ENCODE measurements at places on chromosomes 7 and 10.
A peak's percentile ranks its signal among the peaks of the same experiment; 100 is the strongest.

DNA sequence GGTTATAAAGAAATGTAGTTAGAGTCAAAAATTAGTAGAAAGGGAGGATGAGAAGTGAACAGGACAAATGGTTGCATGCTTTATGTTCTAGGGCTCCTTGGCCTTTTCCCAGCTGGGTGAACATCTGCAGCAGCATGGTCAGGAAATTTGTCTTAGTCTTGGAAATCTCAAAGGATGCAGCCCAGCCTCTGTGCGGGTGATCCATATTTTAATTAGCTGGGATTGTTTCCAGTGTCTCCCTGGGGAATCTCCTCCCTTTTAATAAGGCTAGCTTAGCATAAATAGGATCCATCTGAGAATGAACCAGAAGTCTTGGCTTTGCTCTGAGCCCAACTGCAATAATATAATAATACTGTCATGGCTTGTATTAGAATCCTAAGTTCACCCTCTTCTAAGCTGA is 198.3 kb downstream of the PRKG1 start:
- DNase-seq: no peak

DNA sequence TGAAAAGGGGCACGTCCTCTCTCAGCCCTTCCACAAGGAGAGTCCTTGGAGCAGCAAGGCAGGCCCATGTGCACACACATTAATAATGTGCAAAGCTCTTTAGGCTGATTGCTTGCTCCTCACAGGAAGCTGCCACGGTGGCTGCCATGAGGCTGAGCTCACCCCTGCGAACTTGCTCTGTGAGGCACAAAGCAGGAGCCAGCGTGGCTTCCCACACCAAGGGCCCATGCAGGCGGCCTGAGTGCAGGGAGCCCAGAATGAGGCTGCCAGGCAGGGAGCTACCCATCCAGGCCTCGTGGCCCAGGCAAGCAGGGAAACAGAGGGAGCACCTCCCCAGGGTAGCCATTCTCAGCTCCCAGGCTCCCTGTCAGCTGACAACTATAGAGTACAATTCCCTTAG is 242.9 kb downstream of the GRID1 start:
- no peak for DNase-seq

DNA sequence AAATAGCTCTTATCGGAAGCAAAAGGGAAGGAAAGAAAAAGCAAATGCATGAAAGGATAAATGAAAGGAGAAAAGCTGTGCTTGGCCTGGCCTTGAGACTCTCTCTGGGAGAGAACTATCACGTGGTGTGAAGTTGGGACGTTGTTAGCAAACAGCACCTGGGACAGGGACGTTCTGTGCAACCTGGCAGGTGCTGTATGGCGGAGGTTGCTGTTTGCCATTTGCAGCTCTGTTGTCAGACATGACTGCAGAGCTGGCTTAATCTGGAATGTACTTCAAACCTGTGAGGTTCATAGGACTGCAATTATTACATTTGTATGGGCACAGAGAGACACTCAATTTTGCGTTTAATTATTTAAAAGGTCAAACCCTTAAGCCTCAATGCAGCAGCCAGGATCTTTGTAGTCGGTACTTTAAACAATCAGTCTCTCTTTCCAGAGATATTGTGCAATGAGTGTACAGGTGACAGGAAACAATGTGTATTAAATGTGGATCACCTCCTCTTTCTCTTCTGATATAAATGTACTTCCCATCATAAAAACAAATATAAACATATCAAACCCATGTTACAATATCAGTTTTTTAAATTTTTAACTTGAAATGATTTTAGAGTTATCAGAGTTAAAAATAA is 800.5 kb upstream of the KCND2 start:
- no peak for DNase-seq

- no peak for DNase-seq
Measured at GRCh38 chr10:111323389-111323966, 246.6 kb downstream of the ADRA2A start.

GRCh38 chr10:75677541-75677940 is 246.1 kb downstream of the LRMDA start:
- DNase-seq: no peak

DNA sequence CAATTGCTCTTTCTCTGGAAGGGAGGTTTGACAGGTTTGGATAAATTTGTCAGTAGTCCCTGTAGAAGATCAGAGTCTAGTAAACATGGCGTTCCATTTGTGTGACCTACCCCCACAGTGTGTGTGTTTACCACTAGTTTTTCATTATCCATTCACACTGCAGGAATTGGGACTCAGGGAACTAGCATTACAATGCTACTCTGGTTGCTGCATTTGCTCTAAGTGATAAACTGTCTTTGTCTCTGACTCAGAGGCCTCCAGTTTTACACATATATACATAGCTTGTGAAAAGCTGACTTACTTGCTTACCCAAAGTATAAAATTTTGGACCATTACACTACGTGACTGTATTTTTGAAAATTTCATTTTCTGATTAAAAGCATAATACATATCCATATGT is 1604.0 kb downstream of the REEP3 start:
- DNase-seq: no peak

GRCh38 chr10:71645185-71645584 is 74.4 kb downstream of the C10orf105 start:
- DNase-seq: no peak

DNA sequence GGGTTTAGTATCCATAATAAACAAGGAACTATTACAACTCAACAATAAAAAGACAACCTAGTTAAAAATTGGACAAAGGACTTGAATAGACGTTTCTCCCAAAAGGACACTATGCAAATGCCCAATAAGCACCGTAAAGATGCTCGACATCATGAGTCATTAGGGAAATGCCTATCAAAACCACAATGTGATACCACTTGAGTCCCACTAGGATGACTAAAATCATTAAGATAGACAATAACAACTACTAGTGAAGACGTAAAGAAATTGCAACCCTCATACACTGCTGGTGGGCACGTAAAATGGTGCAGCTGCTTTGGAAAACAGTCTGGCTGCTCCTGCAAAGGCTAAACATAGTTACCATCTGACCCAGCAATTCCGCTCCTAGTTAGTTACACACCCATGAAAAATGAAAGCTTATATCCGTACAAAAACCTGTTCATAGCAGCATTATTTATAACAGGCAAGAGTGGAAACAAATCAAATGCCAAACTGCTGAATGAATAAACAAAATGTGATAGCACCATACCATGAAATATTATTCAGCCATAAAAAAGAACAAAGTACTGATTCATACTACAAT is 17.3 kb downstream of the CCDC3 start:
- no peak for DNase-seq

DNA sequence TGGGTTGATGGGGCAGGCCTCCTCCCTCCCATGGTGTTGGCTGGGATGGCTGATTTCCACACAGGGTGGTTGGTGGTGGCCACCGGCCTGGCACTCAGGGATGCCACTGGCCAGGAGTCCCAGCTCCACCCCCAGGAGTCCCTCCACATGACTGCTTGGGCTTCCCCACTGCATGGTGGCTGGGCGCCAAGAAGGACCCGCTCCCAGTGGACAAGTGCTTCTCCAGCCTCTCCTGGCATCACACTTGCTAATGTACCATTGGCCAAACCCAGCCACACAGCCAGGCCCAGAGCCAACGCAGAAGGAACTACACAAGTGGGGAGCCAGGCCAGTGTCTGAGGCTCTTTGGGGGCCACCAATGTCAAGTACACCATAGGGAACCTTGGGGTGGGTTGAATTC is 73.6 kb upstream of the DNAAF5 start:
- no peak for DNase-seq

- DNase-seq: no peak
Measured at GRCh38 chr10:48490946-48491345, 113.9 kb downstream of the ARHGAP22 start.

- DNase-seq: no peak
Measured at GRCh38 chr7:25060487-25061055, 64.5 kb downstream of the CYCS start.

DNA sequence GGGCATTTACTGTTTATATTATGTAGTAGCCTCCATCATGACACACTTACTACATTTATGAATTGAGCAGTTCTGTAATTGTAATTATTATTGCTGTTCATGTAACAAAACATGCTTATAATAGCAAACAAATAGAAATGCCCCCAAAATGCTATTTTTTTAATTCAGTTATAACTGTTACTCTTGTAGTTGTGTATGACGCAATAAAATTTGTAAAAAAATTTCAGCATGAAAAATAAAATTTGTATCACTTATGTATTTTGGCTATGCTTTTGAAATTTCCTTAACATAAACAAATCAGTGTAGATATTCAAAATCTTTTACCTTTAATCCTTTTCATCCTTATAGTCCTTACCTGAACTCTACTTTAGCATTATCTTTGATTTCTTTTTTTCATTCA is 25.9 kb downstream of the TMEM106B start:
- DNase-seq: no peak

- no peak for DNase-seq
Measured at GRCh38 chr7:25750744-25751508, 401.1 kb upstream of the NFE2L3 start.

DNA sequence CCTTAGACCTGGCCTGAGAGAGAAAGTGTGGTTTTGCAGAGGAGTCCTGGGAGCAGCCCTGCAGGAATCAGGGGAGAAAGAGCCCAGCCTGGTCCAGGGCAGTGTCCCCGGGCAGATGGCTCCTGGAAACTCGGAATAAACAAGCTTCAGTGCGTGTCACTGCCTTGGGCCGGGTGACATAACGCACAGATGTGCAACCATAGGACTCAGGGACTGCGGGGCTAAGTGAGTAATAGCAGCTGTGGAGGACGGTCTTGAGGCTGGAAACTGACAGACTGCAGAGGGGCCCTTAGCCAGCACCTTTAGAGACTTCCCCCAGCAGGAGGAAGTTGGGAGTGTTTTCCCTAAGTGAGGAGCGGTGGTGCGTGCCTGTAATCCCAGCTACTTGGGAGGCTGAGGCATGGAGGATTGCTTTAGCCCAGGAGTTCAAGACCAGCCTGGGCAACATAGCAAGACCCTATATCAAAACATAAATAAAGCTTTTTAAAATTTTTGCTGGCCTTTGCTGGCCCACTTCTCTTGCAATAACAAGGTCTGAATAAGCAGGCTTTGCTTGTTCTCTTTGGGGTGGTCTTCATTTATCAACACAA is 5.3 kb upstream of the CLIP2 start:
- DNase-seq: no peak

DNA sequence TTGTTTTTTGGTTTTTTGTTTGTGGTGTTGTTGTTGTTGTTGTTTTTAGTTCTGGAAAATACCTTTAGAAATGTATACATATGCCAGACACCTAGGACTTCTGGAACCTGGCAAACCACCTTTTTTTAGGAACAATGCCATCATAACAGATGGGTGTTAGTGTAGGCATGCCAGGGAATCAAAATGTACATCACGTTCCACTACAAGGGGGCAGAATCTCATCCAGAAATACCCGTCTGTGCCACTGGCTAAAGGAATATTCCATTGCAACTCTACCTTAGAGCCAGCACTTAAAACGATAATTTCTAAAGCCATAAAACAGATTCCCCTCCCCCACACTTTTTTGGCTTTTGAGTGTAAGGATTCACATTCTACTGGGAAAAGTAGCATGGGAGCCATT is 239.8 kb downstream of the ETV1 start:
- DNase-seq: no peak

DNA sequence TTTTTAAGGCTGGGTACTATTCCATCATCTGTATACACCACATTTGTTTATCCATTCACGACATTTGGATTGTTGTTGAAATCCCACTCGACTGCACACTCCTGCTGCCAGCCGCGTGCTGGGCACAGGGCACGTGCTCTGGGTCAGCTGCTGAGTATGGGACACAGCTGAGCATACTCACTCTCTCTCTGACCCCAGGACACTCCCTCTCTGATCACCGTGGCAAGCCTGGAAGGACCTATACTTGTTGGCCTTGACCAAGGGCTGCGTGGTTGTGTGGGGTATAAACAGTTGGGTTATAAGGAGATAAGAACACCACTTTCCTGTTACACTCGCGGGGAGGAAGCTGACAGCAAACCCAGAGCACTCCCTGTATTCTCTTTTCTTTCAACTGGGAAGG is 153.0 kb upstream of the RHEB start:
- DNase-seq: no peak

- no peak for DNase-seq
Measured at GRCh38 chr7:111320133-111320532, 229.2 kb downstream of the LRRN3 start.

GRCh38 chr10:123556049-123556448 is 110.1 kb upstream of the GPR26 start:
- DNase-seq: no peak

DNA sequence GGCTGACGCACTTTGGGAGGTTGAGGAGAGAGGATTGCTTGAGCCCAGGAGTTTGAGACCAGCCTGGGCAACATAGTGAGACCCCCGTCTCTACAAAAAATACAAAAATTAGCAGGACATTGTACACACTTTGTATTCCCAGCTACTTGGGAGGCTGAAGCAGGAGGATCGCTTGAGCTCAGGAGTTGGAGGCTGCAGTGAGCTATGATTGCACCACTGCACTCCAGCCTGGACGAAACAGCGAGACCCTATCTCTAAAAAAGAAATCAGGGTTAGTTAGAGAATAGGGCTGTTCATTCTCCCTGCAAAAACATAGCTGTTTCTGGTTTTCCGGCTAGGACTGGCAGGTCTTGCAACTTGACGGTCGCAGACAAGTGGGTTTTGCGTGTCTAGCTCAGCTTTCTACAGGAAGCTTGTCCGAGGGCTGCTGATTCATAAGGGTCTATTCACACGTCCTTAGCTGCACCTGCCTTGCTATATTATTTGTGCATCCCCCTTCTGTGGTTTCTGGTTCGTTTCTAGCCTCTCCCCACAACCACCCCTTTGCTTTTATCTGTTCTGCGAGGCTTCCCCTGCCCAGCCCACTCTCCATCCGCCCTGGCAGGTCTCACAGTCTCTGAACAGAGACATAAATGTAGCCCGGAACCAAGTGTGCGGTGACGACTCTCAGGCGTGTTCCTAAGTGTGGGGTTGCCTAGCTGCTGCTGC is 10.7 kb downstream of the AMZ1 start:
- no peak for DNase-seq

- peak; percentile 17 for DNase-seq
Measured at GRCh38 chr7:127809261-127809702, 157.3 kb downstream of the SND1 start.

GRCh38 chr10:3783316-3783681 is 1.7 kb downstream of the KLF6 start:
- peak; percentile 64 for DNase-seq

- no peak for DNase-seq
Measured at GRCh38 chr7:90551036-90551435, 45.1 kb upstream of the CDK14 start.

DNA sequence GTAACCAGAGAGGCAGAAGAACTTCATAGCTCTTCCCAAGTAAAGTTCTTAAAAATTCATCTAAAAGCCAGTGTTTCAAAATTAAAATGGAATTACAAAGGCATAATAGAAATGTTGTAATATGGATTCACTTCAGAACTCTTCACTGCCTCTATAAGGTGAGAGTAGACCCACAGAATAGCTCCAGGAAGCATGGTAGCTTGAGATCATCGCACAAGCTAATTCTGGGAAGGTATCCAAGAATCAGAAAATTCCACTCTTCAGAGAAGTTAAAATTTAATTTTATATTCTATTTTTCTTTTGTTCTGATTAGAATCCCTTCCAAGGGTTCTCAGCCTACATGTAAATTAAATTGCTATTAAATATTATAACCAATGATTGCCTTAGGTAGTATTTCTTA is 1.5 kb upstream of the DHX32 start:
- DNase-seq: no peak

- peak; percentile 62 for DNase-seq
Measured at GRCh38 chr7:73718905-73719805, at the start of gene STX1A. Gene STX1A (minus strand): TSS chr7:73719669. CDS start chr7:73719631, 38 bp downstream.

- DNase-seq: no peak
Measured at GRCh38 chr10:59873896-59874295, 32.5 kb downstream of the CCDC6 start.

Data from gastrocnemius medialis (tissue), 4 donors.